ENCODE measurements at places on chromosomes 4 and X. TPM values are rescaled to one million over a fixed set of nuclear protein-coding genes. Genes with fewer than 3 reads are reported as not detected.

Gene ATOH1
- total RNA-seq, result not detected

Gene UGT2A1
- total RNA-seq, result not detected

Gene SPANXN2
- not detected for total RNA-seq

Gene SSX1
- not detected for total RNA-seq

Gene IQCM
- total RNA-seq, result not detected

Gene PDGFRA
- not detected for total RNA-seq

DNA sequence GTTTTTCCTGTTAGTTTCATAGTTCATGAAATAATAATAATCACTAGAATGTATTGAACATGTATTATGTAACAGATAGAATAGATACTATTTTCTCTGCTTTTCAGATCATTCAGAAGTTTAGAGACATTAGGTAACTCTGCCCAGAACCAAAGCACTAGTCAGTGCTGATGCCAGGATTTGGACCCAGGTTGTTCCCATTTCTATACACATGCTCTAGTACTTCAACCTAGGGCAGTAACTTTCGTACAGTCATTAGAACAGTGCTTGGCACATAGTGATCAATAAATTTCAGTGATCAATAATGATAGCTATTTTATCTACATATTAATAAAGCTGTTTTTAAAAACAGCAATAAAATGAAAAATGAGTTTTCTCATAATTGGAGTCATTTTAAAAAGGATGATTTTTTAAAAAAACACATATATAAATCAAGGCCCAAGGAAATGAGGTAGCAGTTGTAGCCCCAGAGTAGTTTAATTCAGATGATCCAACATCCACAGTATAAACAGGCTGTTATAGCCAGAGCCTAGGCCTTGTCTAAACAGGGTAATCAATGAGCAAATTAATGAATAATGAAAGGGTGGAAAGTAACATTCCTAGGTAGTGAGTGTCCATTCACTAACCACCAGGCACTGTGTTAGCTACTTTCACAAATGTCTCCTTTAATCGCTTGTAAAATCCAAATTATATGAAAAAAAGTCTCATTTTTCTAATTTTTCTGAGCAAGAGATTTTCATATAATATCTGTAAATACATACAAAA, 25.6 kb downstream of the TXK start:
- no peak for DNase-seq

DNA sequence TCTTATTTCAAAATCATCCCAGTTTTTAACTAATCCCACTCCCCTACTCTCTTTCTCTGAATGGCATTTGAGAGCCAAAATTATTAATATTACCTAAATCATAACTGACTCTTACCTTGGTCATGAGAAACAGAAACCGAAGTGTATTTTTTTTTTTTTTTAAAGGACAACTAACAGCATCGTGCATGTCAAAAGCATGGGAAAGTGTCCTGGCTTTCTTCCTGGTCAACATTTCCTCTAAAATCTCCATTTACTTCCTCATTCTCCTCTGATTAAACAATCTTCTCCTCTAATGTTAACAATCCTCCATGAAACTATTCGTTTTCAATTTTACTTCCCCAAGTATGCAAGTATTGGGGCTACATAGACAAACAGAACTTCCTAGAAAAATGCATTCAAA, 2.1 kb upstream of the STS start:
- no peak for DNase-seq

DNA sequence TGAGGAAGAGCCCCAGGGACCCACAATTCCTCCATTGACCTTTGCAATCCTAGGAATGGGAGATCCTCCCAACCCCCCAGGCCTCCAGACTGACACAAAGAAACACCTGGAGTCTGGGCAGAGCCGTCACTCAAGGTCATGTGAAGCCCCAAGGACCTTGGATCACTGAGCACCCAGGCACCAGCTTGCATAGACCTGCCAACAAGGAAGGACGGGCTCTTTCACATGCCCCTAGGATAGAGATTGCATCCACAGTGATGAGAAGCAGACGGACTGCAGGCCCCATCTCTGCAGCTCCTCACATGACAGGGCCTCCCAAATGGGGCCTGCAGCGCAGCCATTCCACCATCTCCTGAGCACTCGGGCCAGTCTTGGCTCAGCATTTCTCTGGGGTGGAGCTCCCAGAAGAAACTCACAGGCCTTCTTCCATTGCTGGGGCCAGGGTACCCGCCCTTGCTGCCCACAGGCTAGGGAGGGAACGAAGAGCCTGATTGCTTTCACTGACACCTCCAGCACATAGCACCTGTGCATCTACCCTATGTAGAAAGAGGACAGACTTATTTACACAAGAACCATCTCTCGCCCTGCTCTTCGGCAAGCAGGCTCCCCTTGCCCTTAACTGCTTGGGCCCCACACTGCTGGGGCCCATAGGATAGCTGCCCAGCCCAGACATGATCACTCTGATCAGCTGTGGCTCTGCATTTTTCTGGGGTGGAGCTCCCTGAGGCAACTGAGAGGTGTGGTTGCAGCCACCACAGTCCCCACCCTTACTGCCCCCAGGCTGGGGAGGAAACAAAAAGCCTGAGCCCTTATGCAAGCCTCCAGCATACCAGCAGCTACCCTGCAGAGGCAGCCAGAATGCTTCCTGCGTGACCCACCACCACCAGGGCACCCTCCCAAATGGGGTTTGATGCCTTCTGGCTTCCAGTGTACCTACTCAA, 185.7 kb upstream of the ZCCHC13 start:
- no peak for DNase-seq

DNA sequence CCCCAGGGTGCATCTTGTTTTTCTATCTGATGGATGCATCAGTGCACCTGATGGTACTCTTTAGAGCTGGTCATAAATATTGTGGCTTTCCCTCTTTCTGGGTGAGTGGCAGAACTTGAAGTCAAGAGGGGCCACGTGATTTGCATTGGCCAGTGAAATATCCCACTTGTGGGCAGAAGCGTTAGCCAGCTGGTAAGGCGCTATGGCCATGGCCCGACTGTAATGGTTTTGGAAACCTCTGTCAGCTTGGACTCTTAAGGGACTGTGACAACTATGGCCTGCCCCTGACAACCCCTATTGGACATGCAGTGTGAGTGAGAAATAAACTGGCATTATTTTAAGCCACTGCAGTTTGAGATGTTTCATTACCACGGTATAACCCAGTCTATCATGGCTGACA, 72.8 kb downstream of the SEL1L3 start:
- no peak for DNase-seq

DNA sequence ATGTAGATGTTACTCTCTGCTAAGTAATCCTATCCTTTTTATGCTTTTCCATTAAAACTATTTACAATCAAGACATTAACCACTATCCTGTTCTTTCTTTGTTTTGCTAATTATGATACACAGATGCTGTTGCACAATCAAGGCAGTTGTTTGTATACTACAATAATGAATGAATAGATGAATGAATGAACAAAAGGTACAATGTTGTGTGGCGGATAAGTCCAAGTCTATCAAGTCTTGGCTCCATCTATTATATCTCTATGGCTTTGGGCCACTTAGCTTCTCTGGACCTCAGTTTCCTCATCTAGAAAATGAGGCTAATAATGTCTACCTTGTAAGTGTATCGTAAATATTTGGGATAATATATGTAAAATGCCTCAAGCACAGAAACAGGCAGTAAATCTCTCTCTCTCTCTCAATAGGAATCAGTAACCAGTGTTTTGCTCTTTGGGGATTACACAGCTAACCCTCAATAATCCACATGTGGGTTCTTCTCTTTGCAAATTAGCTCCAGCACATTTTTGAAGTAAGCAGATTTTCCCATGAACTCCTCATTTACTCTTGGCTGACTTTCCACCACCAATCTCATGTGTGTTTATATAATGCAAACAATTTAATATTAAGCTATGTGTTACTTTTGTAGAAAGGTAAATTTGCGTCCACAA, 27.8 kb upstream of the TSPAN5 start:
- DNase-seq, result no peak

GRCh38 chr4:153065276-153065675, 129.2 kb downstream of the FHDC1 start:
- DNase-seq, result no peak

DNA sequence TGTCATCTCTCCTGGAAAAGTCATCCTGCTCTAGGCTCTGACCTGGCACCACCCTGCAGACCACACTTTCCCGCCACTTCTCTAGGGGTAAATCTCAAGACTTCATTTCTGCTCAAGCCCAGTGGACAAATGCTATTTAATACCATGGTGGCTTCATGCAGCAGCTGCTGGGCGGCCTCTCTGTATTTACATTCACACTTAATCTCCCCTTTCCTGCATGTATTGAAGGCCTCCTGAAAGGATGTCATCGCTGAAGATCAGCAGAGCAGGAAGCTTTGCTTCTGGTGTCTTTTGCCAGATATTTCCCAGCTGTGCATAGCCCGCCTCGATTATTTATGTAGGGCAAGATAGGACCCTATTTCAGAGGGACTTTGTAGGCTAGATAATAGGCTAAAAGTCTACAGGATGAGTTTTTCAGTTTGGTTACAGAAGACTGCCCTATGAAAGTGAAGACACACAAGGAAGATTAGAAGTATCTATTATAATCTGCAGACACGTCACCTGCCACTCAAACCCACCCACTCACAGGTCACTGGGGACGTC, 17.2 kb downstream of the PROM1 start:
- no peak for DNase-seq

DNA sequence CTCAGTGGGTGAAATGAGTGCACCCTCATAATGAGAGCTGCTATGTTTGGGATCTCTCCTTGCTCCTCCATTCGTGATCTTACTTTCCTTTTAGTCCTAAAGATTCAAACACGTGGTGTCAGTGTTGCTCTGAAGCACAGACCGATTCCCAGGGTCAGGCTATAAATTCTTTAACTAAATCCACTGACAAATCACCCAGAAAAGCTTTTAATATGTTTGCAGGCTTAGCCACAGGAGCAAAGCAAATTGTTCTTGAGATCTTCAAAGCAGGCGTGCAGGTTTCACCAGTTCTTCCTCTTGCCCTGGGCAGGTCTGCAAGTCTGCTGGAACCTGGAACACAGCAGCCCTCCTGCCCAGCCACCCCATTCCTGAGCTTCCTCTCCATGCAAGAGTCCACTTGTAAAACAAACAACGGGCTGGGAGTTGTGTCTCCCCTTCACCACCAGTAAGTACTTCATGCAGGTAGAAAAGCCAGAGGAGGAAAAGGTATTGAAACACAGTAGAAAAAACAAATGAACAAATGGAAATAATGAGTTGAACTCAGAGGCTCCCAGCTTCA, 70.1 kb upstream of the ENPP6 start:
- peak; percentile 23 for DNase-seq

- DNase-seq, result no peak
These were observed 22.9 kb upstream of the CXCL2 start for GRCh38 chr4:74121643-74122579.

DNA sequence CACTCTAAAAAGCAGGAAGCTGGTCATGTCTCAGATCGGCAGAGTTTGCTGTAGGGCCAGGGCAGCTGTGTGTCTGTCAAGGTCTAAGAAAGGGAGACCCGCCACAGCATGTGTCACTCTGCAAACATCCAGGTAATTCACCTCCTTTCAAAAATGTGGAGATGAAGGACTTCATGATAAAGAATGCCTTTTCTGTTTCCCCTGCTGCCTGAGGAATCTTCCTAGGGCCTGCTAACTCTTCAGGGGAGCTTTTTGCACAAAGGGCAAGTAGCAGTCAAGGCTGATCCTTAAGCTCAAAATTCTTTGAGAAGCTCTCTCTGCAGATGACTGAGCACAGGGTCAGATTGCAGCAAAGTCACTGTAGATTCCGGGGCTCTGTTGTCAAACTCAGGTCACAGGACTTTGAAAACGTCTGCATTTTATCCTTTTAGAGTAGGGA, 21.1 kb downstream of the RASL11B start:
- DNase-seq, result no peak

DNA sequence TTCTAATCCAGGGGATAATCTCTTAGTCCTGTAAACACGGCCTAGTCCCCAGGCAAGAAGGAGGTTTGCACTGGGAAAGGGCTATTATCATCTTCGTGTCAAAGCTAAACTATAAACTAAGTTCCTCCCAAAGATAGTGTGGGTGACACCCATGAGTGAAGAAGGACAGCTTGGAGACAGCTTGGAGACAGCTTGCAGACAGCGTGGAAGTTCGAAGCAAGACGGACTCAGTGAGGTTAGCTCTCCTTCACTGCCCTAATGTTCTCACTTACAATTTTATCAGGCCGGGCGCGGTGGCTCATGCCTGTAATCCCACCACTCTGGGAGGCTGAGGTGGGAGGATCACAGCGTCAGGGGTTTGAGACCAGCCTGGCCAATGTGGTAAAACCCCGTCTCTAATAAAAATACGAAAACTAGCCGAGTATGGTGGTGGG, 19.2 kb upstream of the PLCXD1 start:
- DNase-seq, result no peak

DNA sequence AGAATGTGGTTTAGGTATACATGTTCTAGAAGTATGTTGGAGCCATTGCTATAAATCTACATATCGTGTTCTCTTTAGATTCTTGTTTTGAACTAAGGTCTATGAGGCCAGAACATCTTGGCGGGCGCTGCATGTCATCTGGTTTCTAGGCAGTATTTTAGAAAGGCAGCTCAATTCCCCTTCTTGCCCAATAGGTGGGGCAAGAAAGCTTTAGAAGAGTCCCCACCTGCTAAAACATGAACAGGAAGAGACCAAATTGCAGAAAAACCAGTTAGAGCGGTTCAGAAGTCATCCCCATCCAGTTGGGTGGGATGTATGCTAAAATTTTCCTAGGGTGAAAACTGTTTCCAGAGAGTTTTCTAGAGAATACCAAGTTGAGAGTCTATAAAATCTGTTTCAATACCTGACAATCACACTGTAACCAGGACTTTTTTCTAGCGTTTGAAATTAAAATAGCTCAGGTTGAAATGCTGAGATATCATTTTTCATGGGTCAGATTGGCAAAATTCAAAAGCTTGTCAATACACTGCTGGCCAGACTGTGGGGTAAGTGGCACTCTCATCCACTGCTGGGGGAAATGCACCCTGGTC, 17.5 kb upstream of the SH3KBP1 start:
- peak; percentile 32 for DNase-seq

DNA sequence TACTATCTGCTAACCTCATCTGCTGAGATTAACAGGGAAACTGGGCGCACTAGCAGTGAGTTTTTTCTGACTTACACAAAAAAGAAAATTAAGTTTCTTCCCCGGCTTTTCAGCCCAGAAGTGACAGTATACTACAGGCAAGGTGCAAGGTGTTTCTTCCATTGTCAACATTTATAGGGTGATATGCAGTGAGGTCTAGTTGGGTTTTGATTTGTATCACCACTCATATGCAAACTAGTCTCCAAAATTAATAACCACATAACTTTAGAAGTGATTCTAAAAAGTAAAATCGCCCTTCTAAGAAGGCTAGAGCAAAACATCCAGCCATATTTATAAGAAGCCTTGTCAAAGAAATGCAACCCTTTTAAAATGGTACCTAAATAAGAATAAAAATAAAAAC, 640.1 kb downstream of the ARAP2 start:
- DNase-seq, result no peak

GRCh38 chrX:110795645-110796406, at the start of gene CHRDL1:
Gene CHRDL1 (minus strand): TSS chrX:110795817. CDS start chrX:110792181, 3,636 bp downstream.
- DNase-seq, result peak; percentile 20

DNA sequence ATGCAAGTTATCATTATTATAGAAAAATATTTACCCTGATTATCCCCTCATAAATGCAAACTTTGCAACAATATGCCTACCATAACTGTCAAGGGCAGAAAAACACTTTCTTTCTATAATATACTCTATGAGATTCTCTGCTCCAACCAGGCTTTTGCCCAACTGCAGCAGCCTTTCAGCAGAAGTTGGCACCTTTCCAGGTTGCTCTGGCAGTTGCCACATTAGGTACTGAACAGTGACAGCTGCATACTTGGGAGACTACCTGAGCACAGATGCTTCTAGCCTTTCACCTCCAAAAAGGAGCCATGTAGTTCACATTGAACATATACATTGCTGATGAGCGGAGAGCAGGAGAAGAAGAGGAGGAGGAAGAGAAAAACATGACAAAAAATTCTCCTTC, 69.5 kb upstream of the BRWD3 start:
- DNase-seq, result no peak

GRCh38 chrX:11352296-11352741, 59.1 kb downstream of the AMELX start:
- no peak for DNase-seq

All from activated CD8-positive, alpha-beta T cell treated with anti-CD3 and anti-CD28 coated beads, Interleukin-2, amount 10 ng/mL, durations not matched to agents 7 days and 5 days (primary cell).